Panc1 (cell line): ENCODE measurements at places on chromosomes 5 and 9. TPM values are rescaled to one million over a fixed set of nuclear protein-coding genes. Genes with fewer than 3 reads are reported as not detected.

GABRA6 gene
- total RNA-seq, result not detected

ZNF782 gene
- total RNA-seq, result 3.3 TPM

CDH10 gene
- total RNA-seq, result 0.72 TPM

CCDC192 gene
- total RNA-seq, result not detected

DNM1 gene
- total RNA-seq, result 18.7 TPM

CCDC152 gene
- not detected for total RNA-seq

SLC6A18 gene
- total RNA-seq, result not detected
